ENCODE measurements at places on chromosomes 12 and 14.
A peak's percentile ranks its signal among the peaks of the same experiment; 100 is the strongest.

GRCh38 chr14:34229140-34229539 lies 232.9 kb downstream of the SPTSSA start:
- H3K36me3 ChIP-seq: no peaks in the 10 kb centered on the region
- H3K27me3 ChIP-seq: no peaks in the 10 kb centered on the region
- H3K27ac ChIP-seq: no peak overlapping the region
- H3K4me1 ChIP-seq: no peaks in the 10 kb centered on the region

DNA sequence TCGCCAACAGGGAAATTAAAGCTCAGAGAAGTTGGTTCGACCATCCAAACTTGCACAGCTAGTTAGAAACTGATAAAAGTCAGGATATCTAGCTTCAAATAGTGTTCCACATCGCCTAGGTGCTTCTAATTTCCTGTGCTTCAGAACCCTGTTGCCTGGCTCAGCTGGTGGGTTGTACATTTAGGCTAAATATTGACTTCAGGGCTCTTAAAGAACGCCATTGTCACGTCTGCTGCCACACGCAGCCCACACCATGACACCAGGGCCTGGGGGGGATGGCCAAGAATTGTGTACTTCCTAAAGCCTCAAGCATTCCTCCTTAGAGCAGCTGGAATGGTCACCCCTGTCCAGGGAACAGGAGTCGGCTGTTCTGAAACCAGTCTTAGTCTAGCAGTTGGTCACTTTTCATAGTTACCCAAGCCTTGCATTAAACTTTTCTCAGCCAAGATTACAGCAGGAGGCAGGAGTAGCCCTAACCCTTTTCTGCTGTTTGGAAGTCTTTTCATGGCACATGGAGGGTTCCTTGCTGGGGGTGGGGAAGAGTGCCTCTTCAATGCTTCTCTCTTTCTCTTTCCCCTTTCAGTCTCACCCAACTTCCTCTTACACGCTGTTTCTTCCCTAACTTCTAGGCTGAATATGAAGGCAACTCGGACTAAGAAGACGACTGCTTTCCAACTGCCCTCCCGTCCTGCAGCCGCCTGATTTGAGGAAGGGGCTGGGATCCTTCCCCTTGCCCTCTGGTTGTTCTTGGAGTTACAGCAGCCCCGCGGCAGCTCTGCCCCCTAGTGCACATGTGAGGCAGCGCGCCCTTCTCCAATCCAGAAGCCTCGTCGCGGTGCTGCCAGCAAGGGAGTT lies 17.1 kb downstream of the FOS start:
- H3K27me3 ChIP-seq: peaks cover 45% of the 10 kb centered on the region
- peak; percentile 82 for DNase-seq
- H3K4me3 ChIP-seq: peak overlapping the region; percentile 58
- peak overlapping the region; percentile 28 for H3K27ac ChIP-seq
- peaks cover 14% of the 10 kb centered on the region for H3K4me1 ChIP-seq

DNA sequence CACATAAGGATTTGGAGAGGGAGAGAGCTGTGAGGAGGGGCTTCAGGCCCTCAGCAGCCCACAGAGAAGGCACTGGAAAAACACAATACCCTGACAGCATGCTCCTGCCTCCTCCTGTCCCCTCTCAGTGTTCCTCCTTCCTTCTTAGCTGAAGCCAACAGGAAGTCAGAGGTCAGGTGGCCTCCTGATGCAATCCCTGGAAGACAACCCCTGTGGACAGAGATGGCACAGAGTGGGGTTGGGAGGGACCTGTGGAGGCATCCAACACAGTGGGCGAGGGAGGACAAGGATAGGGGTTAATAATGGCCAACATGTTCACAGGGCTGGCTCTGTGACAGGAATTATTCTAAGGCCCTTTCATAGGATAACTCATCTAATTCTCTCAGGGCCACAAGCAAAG lies 15.4 kb upstream of the IFI27L2 start:
- DNase-seq: no peak
- peaks cover under 1% of the 10 kb centered on the region for H3K27me3 ChIP-seq
- no peaks in the 10 kb centered on the region for H3K36me3 ChIP-seq
- no peak overlapping the region for H3K27ac ChIP-seq

GRCh38 chr14:93186466-93186865 lies 1.3 kb downstream of the LYSET start:
- no peak overlapping the region for H3K27ac ChIP-seq
- peaks cover 14% of the 10 kb centered on the region for H3K36me3 ChIP-seq
- H3K27me3 ChIP-seq: no peaks in the 10 kb centered on the region
- DNase-seq: no peak

DNA sequence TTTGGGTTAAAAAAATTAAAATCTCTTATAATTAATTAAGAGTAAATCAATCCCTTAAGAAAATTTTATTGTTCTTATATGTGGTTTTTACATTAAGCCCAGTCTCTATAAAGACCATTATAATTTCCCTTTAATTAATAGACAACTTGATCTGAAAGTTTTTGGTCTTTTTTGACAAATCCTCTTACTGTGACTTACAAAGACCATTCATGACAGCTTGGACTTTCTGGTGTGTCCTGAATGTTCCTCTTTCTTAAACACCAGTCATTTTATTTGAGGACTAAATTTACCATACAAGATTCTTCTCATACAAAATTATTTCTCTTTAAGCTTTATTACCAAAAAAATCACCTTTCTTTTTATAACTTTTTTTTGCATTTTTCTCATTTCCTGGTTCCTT lies 368.3 kb downstream of the ADGRD1 start:
- H3K27ac ChIP-seq: no peak overlapping the region
- DNase-seq: no peak
- H3K36me3 ChIP-seq: no peaks in the 10 kb centered on the region
- no peaks in the 10 kb centered on the region for H3K4me1 ChIP-seq
- H3K27me3 ChIP-seq: no peaks in the 10 kb centered on the region

- H3K27me3 ChIP-seq: no peaks in the 10 kb centered on the region
- H3K27ac ChIP-seq: no peak overlapping the region
- DNase-seq: no peak
Observed at GRCh38 chr14:57712102-57712501, 153.8 kb downstream of the SLC35F4 start.

DNA sequence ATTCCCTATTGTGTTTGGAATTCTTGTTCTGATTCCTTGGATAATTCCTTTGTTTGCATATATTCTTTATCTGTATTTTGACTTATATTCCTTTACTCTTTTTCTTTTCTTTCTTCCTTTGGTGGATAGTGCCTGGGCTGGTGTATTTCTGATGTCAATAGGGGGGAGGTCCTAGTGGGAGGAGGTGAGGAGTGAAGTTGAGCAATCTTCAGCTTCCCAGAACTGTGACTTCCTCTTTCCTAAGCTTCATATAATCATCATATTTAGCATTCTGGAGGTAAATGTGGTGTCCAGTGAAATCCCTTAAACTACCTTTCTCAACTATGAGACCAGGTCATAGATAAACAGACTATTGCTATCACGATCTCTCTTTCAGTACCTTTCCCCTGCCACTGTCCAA lies 29.6 kb upstream of the TBPL2 start:
- H3K4me3 ChIP-seq: no peak overlapping the region
- H3K27me3 ChIP-seq: no peaks in the 10 kb centered on the region
- no peaks in the 10 kb centered on the region for H3K36me3 ChIP-seq

DNA sequence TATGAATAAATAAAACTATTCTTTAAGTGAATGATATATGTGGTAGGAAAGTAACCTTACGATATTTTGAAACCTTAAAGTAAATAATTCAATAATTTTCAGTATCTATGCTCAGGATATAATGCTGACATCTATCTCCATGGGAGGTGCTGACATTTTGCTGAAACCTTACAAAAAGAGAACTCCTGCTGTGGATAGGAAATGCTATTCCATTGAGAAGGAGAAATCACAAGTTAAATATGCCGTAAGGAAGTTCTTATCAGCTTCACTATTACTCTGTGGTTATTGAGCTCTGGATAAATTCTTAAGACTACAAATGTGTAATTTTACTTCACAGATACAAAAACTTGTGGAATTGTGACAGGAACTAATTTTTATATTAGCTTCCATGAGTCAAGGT lies 722.1 kb downstream of the TMTC2 start:
- H3K4me1 ChIP-seq: no peaks in the 10 kb centered on the region
- H3K4me3 ChIP-seq: no peak overlapping the region
- H3K36me3 ChIP-seq: no peaks in the 10 kb centered on the region
- no peak overlapping the region for H3K27ac ChIP-seq
- no peaks in the 10 kb centered on the region for H3K27me3 ChIP-seq

All from thymus (tissue), 14 donors.